D721Med (cell line): ENCODE measurements at places on chromosomes 11 and 22.

- DNase-seq, result no peak
These were observed 136.3 kb downstream of the SNX19 start for GRCh38 chr11:130779943-130780342.

DNA sequence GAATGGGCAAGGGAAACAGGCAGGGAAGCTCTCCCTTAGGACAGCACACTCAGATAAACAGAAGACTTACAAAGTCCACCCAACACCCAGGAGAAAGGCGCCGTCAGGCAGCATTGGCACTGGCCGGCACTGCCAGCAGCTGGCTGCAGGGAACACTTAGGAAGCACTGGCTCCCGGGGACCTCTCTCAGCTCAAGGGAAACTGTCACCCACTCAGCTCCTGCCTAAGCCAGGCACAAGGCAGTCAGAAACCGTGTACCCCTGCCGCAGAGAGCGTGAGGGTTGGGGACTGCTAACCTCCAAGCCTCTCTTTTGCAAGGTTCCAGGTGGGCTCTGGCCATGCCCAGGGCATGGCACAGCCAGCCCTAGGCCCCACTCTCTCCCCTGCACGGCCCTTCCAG is 64.7 kb downstream of the DGCR2 start:
- no peak for DNase-seq

DNA sequence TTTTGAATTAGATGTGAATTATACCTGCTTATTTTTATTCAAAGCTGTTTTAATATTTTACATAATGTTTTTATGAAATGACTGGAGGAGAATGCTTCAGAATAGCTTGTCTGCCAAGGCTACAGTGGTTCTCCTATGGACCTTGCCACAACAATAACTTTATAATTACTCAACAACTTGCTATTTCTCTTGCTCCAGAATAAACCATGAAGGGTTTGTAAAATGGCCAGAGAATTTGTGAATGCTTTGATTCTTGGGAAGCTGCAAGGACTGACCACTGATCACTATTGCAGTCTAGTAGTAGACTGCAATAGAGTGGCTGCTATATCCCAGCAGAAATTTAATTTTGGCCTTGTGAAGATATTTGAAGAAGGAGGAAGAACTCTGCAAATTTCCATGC is 199.7 kb downstream of the FAT3 start:
- no peak for DNase-seq

- DNase-seq, result no peak
These were observed 56.9 kb downstream of the ME3 start for GRCh38 chr11:86615487-86615886.

DNA sequence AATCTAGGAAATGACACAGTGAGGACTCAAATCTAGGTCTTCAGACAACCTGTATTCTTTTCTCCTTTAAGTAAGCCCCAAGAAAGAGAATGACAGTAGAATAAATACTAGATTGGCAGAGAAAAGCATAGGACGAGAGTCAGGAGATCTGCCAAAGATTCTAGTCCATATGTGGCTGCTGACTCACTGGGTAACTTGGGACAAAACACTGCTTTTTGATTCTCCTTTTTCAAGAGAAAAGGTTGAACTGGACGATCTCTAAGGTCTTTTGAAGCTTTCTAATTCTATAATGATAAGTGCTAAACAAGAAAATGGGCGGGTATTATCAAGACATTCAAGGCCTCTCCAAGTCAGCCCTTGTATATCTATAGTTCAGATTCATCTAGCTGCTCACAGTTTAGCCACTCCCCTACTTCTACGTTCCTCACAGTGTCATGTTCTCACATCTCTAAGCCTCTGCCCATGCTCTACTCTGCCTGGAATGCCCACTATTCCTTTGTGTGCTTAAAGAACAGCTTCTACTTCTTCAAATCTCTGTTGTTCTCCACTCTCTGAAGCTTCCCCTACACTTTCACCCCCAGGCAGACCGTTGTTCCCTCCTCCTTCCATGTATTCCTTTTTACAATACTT is 53.0 kb downstream of the RELT start:
- DNase-seq, result no peak

DNA sequence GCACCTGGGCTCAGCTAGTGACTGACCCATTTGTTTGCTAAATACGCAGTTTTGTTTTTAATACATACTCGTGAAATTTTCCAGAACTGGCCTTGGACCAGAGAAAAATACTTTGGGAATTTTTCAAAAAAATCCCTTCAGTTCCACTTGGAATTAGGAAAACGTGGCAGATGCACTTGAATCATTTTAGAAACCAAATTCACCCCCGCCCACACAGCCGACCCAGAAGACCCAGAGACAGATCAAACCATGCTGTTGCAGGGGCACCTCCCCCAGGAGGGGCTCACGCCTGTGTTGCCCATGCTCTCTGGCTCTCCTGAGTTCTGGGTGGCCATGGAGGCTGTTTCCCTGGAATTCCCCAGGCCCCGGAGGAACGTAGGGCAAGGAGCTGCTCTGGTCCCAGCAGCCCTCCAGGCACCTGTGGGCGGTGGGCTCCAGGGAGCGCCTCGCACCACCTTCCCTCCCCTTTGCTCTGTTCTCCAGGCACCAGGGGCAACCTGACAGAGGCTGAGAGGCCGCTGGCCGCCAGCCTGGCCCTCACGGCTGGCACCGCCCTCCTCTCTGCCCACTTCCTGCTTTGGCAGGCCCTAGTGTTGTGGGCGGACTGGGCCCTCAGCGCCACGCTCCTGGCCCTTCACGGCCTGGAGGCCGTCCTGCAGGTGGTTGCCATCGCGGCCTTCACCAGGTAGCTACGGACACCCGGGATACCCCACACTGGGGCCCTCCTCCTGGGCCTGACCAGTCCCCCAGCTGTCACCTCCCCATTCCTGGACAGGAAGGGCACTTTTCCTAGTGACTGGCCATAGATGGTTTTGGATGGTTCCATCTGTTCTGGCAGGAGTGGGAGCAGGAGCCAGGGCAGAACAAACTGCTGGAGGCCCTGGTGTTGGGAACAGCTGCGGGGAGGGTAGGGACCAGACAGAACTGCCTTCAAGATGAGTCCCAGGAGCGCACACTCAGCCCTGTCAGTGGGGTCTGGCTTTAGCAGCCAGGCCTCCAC is 3.3 kb upstream of the EPS8L2 start:
- no peak for DNase-seq

- DNase-seq, result no peak
These were observed 25.3 kb upstream of the ALX4 start for GRCh38 chr11:44335052-44335760.

GRCh38 chr11:8032122-8032521 is 45.0 kb downstream of the EIF3F start:
- DNase-seq, result no peak

DNA sequence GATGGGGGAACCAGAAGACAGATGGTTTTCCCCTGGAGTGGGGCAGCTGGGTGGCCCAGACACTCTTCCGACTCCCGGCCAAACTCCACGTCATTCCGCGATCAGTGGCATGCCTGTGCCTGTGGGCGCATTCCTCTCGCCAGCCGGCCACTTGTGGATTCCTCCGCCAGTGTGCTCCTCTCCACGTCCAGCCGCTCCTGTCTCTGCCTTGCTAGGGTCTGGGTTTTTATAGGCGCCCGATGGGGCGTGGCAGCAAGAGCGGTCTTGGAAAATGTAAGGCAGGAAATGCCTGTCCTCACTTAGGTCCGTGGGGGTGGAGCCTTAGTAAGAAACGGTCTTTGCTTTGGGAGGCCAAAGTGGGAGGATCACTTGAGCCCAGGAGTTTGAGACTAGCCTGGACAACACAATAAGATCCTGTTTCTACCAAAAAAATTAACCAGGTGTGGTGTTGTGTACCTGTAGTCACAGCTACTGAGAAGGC is 81.6 kb upstream of the SEPTIN5 start:
- DNase-seq, result no peak

- no peak for DNase-seq
These were observed 1.4 kb upstream of the DRD2 start for GRCh38 chr11:113476553-113476952.

DNA sequence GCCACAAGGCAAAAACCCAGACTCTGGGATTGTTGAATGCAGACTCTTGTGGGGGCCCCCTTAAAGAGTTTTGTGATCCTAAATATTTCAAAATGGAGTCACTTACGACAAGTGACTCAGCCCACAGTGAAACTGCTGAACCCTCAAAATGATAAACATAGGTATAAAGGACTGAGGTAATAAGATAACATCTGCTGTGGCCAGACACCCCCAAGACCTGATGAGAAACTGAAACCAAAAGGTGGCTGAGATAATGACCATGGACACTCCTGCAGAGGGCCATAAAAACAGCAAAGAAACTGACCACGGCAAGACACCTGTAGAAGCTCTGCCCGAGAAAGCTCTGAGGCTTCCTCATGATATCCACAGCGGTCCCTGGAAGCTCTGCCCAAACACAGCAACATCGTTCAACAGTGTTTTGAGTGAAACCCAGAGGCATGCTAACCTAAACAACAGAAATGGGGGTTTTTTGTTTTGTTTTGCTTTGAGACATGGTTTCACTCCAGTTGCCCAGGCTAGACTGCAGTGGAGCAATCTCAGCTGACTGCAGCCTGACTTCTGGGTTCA is 1.6 kb upstream of the PLAAT4 start:
- DNase-seq, result no peak

GRCh38 chr22:45090497-45090910 is 73.2 kb upstream of the NUP50 start:
- no peak for DNase-seq

GRCh38 chr11:116162086-116162885 is 610.5 kb downstream of the BUD13 start:
- DNase-seq, result no peak

GRCh38 chr11:92306966-92307510 is 82.4 kb downstream of the FAT3 start:
- no peak for DNase-seq

DNA sequence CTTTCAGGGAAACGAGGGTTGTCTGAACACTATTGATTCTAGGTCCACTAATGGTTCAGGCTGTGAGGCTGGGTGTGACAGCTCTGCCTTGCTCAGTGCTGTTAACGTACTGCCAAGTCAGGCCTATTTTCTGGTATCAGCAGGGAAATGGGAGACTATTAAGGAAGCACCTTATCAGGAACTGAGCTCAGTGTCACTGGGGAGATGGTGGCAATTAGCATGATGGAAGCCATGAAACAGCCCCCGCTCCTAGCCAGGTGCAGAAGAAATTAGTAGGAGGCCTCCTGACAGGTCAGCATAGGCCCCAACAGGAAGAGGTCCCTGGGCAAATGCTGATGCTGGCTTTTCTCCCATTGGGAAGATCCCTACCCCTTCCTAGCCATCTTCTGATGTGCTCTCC is 42.6 kb upstream of the LMO2 start:
- no peak for DNase-seq

- DNase-seq, result no peak
These were observed 107.9 kb downstream of the ARHGAP8 start for GRCh38 chr22:44860311-44860710.

- DNase-seq, result no peak
These were observed 8.1 kb downstream of the SSTR3 start for GRCh38 chr22:37204045-37204655.

- no peak for DNase-seq
These were observed 71.8 kb downstream of the PDE2A start for GRCh38 chr11:72602250-72602904.

DNA sequence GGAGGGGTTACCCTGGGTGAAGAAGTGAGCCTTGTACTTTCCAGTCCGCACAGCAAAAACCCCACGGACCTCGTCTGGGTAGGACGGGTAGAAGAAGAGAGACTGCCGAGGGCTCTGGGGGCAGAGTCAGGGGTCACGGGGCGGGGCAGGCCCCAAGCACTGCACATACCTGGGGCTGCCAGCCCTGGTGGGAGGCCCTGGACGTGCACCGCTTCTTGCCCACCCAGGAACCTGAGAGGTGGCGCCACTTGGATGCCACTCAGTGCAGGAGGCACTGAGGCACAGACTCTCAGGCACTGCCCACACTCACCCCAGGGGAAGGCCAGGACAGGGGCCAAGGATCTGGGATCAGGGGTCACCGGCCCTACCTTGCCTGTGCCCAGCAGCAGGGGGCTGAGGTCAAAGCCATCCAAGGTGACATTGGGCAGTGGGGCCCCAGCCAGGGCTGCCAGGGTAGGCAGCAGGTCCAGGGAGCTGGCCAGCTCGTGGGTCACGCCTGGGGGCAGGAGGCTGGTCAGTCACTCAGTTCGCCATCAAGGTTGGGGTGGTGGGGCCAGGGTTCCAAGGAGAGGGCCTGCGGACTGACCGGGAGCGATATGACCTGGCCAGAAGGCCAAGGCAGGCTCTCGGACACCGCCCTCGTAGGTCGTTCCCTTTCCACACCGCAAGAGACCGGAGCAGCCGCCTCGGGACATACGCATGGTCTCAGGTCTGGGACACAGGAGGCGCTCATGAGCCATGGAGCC is 2.2 kb downstream of the ARSA start:
- DNase-seq, result no peak

DNA sequence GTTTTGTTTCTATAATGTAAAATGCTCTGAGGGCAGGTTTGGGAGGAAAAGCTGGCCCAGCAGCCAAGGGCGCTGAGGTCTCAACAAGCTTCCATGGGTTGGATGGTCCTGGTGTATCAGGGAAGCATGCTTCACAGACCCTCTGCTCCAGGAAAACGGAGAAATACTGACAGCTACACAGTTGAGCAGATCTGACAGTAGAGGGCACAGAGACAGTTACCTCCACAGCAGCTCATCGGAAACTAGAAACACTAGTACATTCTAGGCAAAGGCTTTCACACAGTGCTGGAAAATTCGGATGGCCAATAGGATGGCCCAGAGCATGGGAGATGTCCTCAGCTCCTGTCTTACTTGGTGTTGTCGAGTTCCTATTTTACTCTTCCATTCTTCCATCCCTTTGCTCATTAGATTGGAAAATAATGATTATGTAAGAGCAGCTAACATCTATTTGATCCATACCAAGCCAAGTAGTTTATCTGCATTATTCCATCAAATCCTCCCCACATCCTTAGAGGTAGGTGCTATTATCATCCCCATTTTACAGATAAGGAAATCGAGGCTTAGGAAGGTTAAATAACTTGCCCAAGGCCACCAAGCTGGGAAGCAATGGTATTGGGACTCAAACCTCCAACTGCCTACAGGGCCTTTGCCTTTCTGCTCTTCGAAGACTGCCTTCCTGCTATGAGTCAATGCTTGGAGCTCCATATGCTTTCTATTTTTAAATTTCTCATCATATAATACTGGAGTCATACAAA is 28.3 kb downstream of the LMO2 start:
- DNase-seq, result no peak
